ENCODE measurements at places on chromosomes 12 and 14.

DNA sequence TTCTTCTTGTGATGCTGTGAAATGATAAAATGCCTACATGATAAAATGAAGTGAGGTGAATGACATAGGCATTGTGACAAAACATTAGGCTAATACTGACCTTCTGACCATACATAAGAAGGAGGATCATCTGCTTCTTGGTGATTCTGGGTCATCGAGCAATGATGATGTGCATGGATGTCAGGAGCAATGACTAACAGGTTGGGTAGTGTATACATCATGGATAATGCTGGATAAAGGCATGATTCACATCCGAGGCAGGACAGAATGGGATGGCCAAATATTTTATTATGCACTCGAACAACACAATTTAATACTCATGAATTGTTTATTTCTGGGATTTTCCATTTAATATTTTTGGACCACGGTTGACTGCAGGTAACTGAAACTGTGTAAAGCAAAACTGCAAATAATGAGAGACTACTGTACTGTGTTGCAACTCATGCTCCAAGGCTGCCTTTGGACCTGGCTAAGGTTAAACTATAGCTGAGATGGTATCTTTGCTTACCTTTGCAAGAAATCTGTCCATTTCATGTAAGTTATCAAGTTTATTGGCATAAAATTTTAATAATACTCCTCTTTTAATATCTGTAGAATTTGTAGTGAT, 7.6 kb upstream of the SLC25A21 start:
- DNase-seq = no peak

- peak; percentile 72 for DNase-seq
Observed at GRCh38 chr14:92495027-92495426, 18.6 kb upstream of the RIN3 start.

- no peak for DNase-seq
Observed at GRCh38 chr12:132393245-132393795, 63.9 kb upstream of the GALNT9 start.

- DNase-seq = no peak
Observed at GRCh38 chr12:48767047-48767446, 21.8 kb downstream of the ADCY6 start.

- no peak for DNase-seq
Observed at GRCh38 chr12:1281683-1282366, 290.8 kb downstream of the ERC1 start.

- no peak for DNase-seq
Observed at GRCh38 chr14:45060551-45060950, 23.4 kb upstream of the PRPF39 start.

DNA sequence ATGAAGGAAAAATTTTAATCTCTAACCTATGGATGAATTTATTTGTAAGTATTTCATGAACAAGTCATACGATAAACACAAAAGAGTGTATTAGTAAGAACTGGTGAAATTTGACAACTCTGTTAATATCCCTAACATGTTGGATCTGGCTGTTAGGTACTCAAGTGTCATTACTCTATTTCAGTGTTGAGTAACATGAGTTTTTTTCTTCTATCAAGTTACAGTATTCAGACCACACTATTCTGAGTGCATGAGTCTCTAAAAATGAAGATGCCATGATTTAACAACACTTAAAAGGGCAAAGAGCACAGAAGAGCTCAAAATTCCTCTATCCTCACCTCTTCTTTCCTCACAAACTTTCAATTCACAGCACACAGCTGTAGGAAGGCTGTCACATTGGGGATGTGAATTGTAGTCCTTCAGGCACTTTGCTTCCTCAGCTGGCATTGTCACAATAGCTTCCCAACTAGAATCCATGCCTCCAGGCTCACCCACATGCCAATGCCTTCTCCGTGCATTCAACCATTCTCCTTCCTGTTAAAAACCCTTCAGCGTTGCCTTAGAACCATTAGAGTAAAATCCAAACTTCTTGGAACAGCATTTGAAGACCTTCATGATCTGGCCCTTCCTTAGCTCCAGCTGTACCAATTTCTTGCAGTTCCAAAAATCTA, 73.7 kb upstream of the DBX2 start:
- no peak for DNase-seq
